Activated naive CD4-positive, alpha-beta T cell treated with anti-CD3 and anti-CD28 coated beads for 36 hours (primary cell): ENCODE measurements at places on chromosomes 1 and 21. TPM values are rescaled to one million over a fixed set of nuclear protein-coding genes. Genes with fewer than 3 reads are reported as not detected.

- no peaks in the 10 kb centered on the region for H3K36me3 ChIP-seq
Observed at GRCh38 chr21:39444421-39445180, 977 bp downstream of the LCA5L start.

The ST6GALNAC5 gene
- total RNA-seq, result not detected

The TMEM61 gene
- not detected for total RNA-seq

The CHI3L1 gene
- total RNA-seq, result 0.24 TPM

The PGLYRP4 gene
- total RNA-seq, result not detected

DNA sequence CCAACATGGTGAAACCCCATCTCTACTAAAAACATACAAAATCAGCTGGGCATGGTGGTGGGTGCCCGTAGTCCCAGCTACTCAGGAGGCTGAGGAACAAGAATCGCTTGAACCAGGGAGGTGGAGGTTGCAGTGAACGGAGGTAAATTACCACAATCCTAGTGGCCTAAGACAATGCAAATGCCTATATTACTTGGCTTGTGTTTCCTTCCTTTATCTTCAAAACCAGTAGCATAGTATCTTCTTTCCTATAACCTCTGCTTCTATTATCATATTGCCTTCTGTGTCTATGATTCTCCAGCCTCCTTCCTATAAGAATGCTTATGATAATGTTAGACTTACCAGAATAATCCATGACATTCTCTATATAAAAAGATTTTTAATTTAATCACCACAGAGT lies 156.2 kb upstream of the RGS18 start:
- H3K27ac ChIP-seq, result no peak overlapping the region
- H3K4me1 ChIP-seq, result no peaks in the 10 kb centered on the region
- H3K4me3 ChIP-seq, result no peak overlapping the region
- H3K36me3 ChIP-seq, result no peaks in the 10 kb centered on the region
- no peaks in the 10 kb centered on the region for H3K27me3 ChIP-seq

DNA sequence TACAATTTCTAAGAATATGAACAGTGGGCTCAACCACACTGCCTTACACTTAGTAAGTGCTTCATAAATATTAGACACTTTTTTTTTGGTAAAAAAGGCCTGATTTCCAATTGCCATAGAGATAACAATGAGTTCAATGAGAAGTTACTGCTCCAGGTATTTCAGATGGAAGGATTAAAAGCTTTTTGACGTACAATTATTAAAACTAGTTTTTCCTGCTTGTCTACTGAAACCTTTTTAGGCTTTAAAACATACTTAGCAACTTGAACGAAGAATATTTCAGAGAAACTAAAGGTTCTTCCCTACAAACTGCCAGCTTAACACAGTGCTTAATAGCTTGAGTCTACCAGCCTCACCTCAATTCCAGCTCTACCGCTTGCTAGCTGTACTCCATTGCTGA lies 43.7 kb downstream of the TRIT1 start:
- peaks cover 39% of the 10 kb centered on the region for H3K4me1 ChIP-seq
- H3K4me3 ChIP-seq, result no peak overlapping the region
- no peaks in the 10 kb centered on the region for H3K27me3 ChIP-seq
- no peak overlapping the region for H3K27ac ChIP-seq

The STX12 gene
- total RNA-seq, result 35.7 TPM

DNA sequence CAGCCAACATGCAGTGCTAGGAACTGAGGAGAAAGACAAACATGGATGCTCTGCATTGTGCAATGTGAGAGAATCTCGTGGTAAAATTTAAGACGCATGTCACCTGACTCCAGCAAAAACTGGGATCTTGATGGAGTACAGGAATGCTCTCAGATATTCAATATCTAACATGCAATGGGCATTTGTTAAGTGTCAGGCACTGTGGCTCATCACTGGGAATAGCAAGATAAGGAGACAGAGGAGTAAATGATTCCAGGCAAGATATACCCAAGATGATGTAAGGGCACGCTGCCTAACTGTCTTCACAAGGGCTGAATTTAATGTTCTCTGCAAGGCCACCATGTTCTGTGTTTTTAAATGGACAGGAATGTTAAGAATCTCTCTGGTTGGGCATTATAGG lies 67.8 kb downstream of the LPAR3 start:
- H3K4me1 ChIP-seq, result peaks cover 3% of the 10 kb centered on the region
- H3K4me3 ChIP-seq, result no peak overlapping the region
- no peak for DNase-seq

The SAMD13 gene
- 0.36 TPM for total RNA-seq

DNA sequence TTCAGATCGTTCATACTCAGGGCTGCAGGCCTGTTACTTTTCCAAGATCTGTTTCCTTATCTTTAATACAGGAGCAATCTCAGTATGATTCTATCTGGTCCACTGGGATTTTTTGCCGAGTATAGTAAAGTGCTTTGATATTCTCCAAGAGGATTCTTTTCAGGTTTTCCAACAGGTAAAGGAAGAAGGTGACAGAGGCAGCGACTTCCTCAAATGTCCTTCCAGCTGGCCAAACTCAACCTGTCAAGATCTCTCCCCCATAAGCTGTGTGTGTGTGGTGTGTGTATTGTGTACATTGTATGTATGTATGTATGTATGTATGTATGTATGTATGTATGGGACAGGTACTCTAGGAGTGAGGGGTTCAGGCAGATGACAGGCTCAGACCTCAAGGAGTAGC lies 1.1 kb downstream of the AKR1A1 start:
- H3K36me3 ChIP-seq, result peaks cover 15% of the 10 kb centered on the region
- H3K27me3 ChIP-seq, result no peaks in the 10 kb centered on the region
- peak overlapping the region; percentile 94 for H3K27ac ChIP-seq
- no peak for DNase-seq
- peak overlapping the region; percentile 96 for H3K4me3 ChIP-seq

The GCSAML gene
- not detected for total RNA-seq

The GBP4 gene
- 23.2 TPM for total RNA-seq

- no peaks in the 10 kb centered on the region for H3K36me3 ChIP-seq
- H3K27me3 ChIP-seq, result peaks cover 8% of the 10 kb centered on the region
- H3K4me3 ChIP-seq, result no peak overlapping the region
- no peaks in the 10 kb centered on the region for H3K4me1 ChIP-seq
Observed at GRCh38 chr21:43211072-43211759, 42.4 kb downstream of the CRYAA start.

DNA sequence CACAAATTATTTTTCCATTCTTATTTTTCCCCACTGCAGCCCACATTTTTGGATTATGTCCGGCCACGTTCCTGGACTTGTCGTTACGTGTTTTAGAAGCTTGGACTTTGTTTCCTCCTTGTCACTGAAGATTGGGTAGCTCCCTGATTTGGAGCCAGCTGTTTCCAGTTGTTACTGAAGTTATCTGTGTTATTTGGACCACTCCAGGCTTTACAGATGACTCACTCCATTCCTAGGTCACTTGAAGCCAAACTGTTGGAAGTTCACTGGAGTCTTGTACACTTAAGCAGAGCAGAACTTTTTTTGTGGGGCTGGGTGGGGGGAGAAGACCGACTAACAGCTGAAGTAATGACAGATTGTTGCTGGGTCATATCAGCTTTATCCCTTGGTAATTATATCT lies 12.2 kb upstream of the AXDND1 start:
- no peaks in the 10 kb centered on the region for H3K27me3 ChIP-seq
- DNase-seq, result no peak
- no peak overlapping the region for H3K27ac ChIP-seq
- H3K36me3 ChIP-seq, result peaks cover 20% of the 10 kb centered on the region

GRCh38 chr1:218810306-218810705 lies 363.4 kb upstream of the LYPLAL1 start:
- no peak overlapping the region for H3K4me3 ChIP-seq
- no peaks in the 10 kb centered on the region for H3K27me3 ChIP-seq
- no peaks in the 10 kb centered on the region for H3K36me3 ChIP-seq
- H3K4me1 ChIP-seq, result no peaks in the 10 kb centered on the region
- H3K27ac ChIP-seq, result no peak overlapping the region
- DNase-seq, result no peak

GRCh38 chr1:118615066-118615465 lies 373.1 kb downstream of the TBX15 start:
- no peak overlapping the region for H3K27ac ChIP-seq
- H3K36me3 ChIP-seq, result no peaks in the 10 kb centered on the region
- H3K27me3 ChIP-seq, result no peaks in the 10 kb centered on the region
- DNase-seq, result no peak

The CHI3L2 gene
- 5.5 TPM for total RNA-seq

GRCh38 chr1:32020339-32020738 lies 6.7 kb downstream of the KHDRBS1 start:
- H3K4me3 ChIP-seq, result no peak overlapping the region
- no peak overlapping the region for H3K27ac ChIP-seq
- H3K4me1 ChIP-seq, result peaks cover 56% of the 10 kb centered on the region
- DNase-seq, result no peak
- H3K27me3 ChIP-seq, result no peaks in the 10 kb centered on the region

The PTAFR gene
- total RNA-seq, result 0.05 TPM

The ST6GALNAC3 gene
- total RNA-seq, result 2.5 TPM

The EXTL1 gene
- total RNA-seq, result not detected

The HHIPL2 gene
- 0.30 TPM for total RNA-seq
